ENCODE measurements at places on chromosomes 1 and 21.

GRCh38 chr1:111141245-111142220, 1.5 kb downstream of the CEPT1 start:
- DNase-seq = no peak

- DNase-seq = no peak
These were observed 5.7 kb upstream of the ZDHHC18 start for GRCh38 chr1:26820784-26821269.

- DNase-seq = no peak
These were observed 15.0 kb upstream of the KCNAB2 start for GRCh38 chr1:6030547-6031261.

- no peak for DNase-seq
These were observed 4.2 kb downstream of the FLAD1 start for GRCh38 chr1:154987326-154987725.

DNA sequence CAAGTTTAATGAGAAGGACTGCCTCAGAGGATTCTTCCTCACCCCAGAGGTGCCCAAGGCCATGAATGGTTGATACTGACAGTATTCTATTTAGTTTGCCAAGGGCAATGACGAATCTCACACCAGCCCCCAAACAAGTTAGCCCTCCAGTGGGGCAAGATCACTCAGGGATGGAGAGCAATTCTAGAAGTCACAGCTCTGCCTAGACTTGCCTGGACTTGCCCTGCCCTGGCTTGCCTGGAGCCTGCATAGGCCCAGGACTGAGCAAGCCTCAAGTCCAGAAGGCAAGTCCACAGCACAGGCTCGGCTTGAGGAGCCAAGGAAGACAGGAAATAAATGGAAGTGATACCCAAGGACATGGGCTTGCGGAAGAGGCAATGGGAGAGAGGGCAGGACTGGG, 39.5 kb upstream of the RGS16 start:
- no peak for DNase-seq

GRCh38 chr21:45861156-45861870, 120.3 kb upstream of the COL6A1 start:
- no peak for DNase-seq

- no peak for DNase-seq
These were observed 176.4 kb upstream of the PALMD start for GRCh38 chr1:99469550-99469971.

DNA sequence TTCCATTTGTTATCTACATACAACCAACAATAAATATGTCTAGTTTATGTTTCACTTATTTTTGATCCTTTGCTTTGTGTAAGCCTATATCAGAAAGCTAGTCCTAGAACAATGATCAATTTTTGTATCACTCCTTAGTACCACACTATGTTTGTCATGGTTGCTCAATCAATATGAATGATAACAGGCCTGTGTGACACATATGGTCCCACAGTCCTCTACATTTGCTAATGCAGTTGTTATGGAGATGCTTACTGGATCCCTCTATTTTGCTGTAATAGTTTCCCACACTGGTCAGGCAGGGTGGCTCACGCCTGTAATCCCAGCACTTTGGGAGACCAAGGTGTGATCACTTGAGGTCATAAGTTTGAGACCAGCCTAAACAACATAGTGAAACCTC, 59.1 kb downstream of the ERO1B start:
- no peak for DNase-seq

- DNase-seq = no peak
These were observed 106.4 kb downstream of the ATF6 start for GRCh38 chr1:161872506-161872905.

GRCh38 chr1:43349594-43350306, 9.0 kb upstream of the CDC20 start:
- no peak for DNase-seq

DNA sequence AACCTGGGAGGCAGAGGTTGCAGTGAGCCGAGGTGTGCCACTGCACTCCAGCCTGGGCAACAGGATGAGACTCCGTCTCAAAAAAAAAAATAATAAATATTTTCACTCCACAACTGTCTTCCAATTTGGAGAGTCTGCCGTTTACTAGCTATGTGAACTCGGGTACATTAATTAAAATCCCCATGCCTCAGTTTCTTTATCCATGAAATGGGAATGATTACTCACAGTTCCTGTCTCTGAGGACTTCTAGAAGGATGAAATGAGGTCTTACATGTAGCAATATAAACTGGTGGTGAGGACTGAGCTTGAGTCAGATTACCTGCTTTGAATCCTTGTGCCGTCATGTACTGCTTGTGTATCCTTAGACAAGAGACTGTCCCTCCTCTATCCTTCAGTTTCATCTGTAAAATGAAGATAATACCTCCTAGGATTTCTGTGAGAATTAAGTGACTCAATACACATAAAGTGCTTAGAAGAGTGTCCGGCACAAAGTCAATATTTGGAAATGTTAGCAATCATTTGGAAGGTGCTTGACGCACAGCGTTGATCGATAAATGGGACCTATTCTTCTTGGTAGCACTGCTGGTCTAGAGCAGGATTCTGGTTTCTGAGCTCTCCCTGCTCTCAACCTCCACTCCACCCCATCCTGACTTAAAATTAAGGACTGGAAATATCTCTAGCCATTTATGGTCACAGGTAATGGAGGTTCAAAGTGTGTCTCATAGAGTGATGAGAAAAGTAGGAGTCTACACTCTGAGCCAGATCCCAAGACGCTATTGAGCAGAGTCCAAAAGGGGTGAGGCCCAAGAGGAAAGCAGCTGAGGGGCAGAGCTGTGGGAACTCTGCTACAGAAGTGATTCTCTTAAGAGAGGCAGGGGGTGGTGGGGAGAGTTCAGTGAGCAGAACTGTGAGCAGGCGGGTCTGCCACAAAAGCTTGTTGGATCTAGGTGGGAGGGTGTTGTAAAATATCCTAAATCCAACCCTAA, 11.6 kb upstream of the DDI2 start:
- DNase-seq = no peak

DNA sequence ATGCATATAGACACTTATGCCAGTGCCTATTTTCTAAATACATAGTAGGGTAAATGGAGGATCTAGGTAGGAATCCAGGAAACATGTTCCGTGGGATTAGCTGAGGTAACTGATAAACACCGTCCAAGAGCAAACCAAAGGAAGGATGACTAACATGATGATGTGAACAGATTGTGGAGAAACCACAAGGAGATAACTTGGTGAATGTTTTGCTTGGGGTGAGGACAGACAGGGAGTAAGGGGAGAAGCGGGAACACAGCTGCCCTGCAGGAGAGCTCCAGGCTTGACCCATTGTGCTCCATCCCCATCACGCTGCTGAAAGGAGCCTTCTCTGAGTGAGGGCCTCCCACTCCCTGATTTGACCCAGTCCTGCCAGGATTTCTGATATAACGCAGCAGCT, 87.0 kb upstream of the ZC3H11B start:
- peak; percentile 71 for DNase-seq

DNA sequence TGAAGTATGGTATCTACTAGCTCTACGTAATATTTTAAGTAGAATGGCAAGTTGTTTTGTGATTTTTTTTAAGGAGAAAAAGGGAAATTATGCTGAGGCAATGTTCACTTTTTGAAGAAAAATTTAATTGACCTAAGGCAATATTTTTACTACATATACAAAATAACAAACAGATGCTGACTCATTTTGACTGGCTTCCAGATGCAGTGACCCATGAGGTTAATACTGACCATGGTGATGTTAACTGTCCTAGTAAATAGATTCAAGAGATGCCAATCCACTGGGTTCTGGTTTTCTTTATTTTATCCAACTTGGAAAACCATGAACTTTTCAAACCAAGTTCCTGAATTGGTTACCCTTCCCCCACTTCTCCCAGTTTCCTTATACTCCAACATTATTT, 154.9 kb downstream of the CRB1 start:
- no peak for DNase-seq

GRCh38 chr1:81379430-81379829, 421.3 kb upstream of the ADGRL2 start:
- no peak for DNase-seq

DNA sequence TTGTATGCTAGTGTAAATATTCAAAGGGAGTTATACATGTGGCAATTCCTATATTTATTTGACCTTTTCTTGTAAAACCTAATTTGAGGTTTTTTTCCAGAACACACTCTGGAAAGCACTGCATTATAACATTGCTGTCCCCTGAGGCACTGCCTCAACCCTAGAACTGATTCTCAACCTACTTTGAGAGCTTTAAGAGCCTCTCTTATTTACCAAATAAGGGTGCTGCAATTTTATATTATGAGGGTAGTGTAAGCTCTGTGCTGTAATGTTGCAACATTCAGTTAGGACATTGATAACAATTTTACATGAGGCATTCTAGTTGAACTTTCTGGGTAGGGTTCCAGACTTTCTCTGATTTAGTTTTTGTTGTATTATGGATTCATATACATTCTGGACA, 302.2 kb upstream of the DEPDC1 start:
- no peak for DNase-seq

GRCh38 chr1:21622466-21623315, 46.5 kb downstream of the RAP1GAP start:
- DNase-seq = no peak

DNA sequence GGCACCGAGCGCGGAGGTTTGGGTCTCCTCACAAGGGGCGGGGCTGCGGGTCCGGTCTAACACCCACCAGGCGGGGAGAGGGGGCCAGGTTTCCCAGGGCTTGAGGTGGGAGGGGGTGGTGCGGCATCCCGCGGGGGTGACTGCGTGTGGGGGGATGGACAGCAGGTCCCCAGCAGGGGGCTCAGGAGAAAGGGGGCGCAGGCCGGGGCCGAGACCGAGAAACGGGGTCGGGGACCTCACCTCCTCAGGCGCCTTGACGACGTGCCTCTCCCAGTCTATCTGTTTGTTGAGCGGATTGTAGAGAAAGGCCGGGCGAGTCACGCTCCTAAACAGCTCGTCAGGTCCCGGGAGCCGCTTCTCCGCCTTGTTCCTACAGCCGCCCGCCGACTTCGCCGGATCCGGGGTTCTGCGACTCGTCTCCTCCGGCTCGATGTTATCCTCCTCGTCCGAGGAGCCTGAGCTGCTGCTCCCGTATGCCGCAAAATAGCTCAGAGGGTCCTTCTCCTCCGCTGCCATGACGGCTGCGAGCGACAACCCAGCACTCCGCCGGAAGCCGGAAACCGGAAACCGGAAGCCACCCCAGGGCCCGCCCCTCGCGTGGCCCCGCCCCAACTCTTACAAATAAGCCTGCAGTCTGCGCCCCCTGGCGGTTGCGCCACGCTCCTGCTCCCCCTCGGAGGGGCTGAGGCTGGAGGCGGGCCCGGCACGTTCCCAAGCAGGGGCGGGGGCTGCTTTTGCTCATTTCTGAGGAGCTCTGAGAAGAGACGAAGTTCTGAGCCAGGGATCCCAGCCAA, at the start of gene C1orf52:
C1orf52 (minus strand) TSS at position 545 of the 794 bp plus-strand sequence; CDS start at position 516, 29 bp downstream.
- DNase-seq = peak; percentile 79

DNA sequence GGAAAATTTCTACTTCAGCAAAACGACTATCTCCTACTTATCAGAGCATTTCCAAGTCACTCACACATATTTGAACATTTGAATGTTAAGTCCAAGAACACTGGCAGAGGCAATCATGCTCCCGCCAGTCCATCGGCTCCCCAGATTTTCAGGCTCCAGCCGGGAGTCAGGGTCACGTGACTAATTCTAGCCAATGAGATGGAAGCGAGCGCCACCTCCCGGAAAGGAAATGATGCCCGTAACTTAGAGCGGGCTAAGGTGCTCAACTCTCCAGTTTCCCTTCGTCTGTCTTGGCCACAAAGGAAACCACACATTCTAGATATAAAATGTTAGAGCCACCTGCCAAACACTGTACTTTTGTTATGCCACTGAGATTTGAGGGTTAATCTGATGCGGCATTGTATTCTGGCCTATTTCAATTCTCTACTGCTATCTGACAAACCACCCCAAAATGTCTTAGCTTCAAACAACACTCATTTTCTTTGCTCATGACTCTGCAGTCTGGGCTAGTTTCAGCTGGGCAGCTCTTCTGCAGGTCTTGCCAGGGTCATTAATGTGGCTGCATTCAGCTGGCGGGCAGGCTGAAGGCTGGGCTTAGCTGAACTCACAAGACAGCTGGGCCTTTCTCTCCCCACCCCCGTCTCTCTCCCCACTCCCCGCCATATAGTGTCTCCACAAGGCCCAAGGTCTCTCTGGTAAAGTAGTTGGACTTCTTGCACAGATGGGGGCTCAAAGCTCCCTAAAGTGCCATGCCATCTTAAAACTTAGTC, 16.5 kb upstream of the LHX4 start:
- DNase-seq = no peak

- no peak for DNase-seq
These were observed 46.3 kb downstream of the POU2F1 start for GRCh38 chr1:167266965-167267364.

DNA sequence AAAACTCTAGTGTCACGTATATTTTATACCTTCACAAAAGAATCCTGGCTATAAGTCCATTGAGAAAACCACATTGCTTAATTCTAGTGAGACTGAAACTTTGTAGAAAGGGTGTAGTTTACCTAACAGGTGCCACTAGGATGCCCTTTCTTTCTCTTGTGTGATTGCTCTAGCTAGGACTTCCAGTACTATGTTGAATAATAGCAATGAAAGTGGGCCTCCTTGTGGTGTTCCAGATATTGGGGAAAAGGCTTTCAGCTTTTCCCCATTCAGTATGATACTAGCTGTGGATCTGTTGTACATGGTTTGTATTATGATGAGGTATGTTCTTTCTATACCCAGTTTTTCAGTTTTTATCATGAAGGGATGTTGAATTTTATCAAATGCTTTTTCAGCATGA, 39.7 kb upstream of the CHODL start:
- DNase-seq = no peak

- DNase-seq = peak; percentile 98
These were observed at the start of gene AHCYL1 for GRCh38 chr1:109984456-109985246. Gene AHCYL1, plus strand, starts transcription at chr1:109984765. Its CDS starts 288 bp downstream, at chr1:109985053.

DNA sequence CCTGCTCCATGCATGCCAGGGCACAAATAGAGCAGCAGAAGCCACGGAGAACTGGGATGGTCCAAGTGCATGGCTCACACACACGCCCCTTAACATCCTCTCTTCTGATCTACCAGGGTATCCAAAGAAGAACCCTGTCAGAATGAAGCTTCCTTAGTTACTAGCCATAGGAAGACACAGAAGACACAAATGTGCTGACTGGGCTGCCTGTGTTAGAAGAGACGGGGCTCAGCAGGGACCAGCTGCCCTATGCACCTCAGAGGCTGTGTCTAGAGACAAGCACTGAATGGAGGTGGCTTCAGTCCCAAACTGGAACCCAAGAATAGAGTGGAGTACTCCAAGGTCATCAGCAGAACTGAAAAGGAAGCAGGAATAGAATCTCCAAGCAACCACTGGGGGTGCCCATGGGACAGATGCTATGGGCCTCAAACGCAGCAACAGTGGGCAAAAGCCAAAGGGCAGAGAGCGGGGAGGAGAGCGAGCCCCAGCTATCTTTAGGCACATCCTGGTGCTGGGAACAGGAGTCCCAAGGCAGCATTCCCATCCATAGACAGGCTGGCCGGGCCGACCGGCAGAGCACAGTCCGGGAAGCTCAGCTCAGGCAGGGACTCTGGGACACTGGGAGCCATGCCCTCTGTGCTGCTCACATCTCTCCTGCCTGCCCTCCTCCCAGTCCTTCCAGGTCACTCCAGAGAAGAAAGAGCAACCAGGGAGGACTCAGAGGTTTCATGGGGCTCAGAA, 9.5 kb downstream of the SLC6A9 start:
- no peak for DNase-seq

GRCh38 chr1:199163267-199163666, 524.4 kb downstream of the PTPRC start:
- no peak for DNase-seq

- no peak for DNase-seq
These were observed 68.4 kb downstream of the USP24 start for GRCh38 chr1:55146781-55147180.
